ENCODE measurements at places on chromosomes 16 and 17.

DNA sequence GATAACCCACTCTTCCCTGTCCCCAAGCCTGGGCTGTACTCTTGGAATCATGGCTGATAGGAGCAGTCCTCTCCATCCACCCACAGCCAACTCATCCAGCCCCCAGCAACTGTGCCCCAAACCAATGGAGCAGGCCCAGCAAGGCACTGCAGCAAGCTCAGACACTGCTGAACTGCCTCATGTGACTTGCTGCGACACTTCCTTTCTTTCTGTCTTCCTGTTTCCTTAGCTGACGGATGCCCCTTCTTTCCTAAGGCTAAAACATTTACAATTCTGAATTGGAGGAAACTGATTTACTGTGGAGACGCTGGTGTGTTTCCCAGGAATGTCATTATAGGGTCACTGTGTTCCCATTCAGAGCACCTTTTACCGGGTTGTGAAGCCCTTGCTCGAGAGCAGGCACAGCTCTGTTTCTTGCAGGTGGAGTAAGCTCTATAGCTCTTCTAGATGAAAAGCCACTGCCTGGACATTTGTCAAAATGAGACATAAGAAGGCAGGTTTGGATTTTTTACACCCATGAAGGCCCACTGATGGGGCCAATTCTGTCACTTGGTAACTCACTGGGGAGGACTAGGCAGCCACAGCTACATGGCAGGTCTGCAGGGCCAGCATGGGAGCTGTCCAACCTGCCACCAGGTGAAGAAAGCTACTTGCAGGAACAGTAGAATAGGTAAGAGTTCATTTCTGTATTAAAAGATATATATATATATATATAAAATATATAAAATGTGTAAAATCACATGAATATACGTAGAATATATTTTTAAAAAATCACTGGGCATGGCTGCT is 27.4 kb downstream of the TMEM11 start:
- no peak for DNase-seq

GRCh38 chr17:64202683-64203344 is 60.2 kb downstream of the TEX2 start:
- DNase-seq: no peak

DNA sequence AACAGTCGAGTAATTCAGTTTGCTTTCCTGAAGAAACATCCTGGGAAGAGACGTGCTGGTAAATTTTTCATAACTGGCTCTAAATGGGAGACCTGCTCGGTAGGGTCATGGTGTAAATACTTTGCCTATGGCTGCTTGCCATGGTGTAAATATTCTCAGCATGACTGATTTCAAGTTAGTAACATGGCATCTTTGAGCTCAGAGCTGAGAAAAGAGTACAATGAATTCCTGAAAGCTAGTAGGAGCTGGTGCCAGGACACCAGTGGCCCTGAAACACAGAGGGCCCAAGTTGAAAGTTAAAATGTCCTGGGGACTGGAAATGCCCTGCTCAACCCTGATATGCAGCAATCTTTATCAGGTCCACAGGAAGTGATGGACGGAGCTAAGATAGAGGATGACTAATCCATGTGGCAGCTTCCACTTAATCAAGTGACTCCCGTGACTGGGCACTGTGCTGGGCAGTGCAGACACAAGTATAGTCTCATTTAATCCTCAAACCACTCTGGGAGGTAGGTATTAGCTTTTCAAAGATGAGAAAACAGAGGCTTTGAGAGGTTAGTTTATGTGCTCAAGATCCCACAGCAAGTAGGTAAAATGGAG is 130.1 kb upstream of the ADAMTS18 start:
- DNase-seq: no peak

DNA sequence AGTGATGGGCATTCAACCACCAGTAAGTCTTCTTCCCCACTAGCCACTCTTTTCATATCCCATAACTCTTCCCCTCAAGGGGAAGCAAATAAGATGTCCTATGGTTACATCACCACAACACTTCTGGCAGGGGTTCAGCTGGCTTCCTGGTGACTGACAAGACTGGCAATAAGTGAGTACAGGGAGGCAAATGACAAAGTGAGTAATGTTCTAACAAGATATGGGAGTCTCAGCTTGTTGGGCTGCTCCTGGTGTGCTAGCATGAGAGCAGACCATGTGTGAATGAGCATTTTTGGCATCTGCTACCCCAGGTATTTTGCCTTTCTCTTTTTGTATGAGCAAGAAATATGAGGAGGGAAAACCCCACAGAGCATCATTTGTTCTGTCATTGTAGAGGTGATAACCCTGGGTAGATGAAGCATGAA is 9.9 kb downstream of the TMIGD1 start:
- DNase-seq: peak; percentile 62

GRCh38 chr16:75559564-75560372 is 3.7 kb upstream of the TMEM231 start:
- no peak for DNase-seq

DNA sequence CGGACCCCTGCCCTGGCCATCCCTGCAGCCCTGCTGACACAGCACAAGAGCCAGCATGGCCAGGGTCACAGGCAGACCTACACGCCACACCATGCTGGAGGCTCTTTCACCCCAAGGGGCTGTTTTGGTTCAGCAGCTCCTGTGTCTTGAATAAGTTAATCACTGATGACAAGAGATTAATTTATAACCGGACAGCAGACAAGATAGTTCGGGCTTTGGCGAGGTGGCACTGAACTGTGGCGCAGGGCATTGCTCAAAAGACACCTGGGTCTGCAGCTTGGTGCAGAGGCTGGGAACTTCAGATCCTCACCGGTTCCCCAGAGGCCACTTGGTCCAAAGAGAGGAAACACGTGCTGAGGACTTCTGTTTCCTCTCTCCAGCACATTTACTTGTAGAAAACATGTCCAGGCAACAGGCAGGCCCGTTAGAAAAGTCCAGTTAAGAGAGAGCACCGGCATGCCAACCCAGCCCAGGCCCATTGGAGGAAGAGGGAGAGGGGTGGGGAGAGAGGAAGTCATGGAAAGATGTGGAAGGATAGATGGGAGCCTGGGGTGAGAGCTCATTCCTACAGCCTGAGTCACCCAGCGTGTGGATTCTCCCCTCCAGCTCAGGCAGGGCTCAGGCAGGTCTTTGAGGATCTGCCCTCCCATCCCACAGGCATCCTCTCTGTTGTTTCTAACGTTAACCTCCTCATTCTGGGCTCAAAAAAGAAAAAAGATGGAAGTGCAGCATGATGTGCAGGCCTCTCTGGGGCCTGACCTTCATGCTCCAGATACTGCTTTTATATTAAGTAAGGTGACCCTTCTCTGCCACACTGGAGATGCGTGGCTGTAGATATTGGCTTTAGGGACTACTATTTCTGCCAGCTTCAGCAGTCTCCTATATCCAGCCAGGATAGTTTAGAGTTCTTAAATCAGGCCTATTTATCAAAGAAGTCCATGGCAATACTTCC is 80.0 kb upstream of the HNF1B start:
- no peak for DNase-seq

DNA sequence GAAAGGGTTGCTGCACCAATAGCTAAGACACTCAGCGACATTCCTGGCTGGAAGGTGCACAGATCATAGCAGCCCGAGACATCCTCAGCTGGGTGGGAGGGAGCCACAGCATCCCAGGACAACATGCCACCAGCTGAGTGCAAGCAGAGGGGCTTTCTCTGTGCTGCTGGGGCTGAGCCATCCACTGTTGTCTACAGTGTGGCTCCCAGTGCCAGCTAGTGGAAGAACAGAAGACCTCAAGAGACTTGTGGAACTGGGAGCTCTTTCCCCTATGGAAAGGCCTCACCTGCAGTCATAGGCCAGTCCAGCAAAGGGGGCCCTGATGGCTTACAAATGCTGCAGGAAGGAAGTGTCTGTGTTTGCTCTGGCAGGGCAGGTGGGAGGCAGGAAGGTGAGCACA is 131.0 kb downstream of the C16orf78 start:
- DNase-seq: no peak

GRCh38 chr16:2086812-2087747 is 39.3 kb downstream of the TSC2 start:
- DNase-seq: no peak

DNA sequence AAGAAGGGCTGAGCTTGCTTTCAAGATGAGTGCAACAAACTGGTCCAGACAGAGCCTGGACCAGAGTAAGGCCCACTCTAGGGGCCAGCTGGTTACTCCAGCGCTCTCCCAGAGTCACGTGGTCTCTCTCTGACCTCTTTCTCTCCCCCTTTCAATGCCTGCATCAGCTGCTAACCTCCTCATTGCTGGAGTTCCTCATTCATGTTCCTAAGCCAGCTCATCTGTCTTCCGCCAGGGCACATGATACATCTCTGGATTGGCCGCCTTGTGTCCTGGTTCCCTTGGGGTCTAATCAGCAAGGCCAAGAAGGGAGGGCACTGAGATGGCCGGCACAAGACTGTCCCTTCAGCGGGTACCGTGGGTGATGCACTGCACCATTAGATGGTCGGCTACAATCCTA is 26.9 kb upstream of the ZFP90 start:
- no peak for DNase-seq

- DNase-seq: no peak
These were observed 74.0 kb downstream of the N4BP1 start for GRCh38 chr16:48535831-48536613.

DNA sequence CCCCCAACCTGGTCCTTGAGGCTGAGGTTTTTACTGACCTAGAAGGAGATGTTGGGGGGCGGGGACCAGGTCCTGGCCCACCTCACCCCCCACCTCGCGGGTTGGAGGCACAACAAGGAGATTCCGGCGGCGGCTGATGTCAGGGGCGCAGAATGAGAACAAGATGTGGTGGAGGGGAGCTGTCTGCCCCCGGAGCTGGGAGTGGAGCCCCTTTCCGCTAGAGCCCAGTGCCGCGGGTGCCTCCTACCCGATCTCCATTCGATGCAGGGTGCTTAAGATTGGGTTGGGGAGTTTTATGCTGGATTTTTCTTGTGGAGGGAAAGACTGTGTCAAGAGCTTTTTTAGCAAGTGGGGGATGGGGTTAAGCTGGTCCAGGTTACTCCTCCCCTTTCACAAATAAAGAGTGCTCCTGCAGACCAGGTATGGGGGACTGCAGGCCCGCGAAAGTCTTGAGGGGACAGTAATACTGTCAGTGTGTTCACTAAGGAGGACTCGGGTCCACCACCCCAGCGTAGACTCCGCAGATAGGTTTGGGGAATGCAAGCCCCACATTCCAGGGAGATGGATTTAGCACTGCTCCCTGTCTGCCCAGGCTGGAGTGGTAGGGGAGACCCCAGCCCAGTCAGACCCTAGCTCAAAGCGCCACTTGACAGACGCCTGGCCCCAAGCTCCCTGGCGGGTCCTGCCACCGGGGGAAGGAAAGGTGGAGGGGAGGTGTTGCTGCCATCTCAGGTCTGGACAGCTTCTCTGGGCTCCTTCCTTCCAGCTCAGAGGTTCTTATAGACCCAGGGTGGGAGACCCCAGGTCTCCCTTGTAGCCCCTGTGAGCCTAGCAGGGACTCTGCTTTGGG is 2.0 kb downstream of the CACNA1G start:
- DNase-seq: no peak

DNA sequence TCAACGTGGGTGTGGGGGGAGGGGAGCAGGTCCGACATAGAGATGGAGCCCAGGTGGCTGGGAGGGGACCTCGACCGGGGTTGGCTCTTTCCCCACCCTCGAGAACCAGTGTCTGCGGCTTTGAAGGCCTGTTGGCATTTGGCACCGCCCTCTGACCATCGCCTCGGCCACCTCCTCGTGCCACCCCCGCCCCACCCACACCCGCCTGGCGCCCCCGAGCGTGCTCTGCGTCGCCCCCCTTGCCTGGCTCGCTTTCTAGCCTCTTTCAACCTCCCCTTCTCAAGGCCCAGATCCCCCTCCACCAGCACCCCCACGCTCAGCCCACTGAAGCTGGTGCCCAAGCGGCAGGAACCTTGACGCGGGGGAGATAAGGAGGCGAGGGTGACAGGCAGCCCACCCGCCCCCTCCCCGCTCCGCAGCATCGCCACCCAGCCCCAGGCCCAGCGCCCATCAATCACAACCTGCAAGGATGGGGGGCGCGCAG is 619 bp downstream of the CACNB1 start:
- DNase-seq: peak; percentile 55

- no peak for DNase-seq
These were observed 7.7 kb upstream of the CIBAR2 start for GRCh38 chr16:85120006-85120340.

DNA sequence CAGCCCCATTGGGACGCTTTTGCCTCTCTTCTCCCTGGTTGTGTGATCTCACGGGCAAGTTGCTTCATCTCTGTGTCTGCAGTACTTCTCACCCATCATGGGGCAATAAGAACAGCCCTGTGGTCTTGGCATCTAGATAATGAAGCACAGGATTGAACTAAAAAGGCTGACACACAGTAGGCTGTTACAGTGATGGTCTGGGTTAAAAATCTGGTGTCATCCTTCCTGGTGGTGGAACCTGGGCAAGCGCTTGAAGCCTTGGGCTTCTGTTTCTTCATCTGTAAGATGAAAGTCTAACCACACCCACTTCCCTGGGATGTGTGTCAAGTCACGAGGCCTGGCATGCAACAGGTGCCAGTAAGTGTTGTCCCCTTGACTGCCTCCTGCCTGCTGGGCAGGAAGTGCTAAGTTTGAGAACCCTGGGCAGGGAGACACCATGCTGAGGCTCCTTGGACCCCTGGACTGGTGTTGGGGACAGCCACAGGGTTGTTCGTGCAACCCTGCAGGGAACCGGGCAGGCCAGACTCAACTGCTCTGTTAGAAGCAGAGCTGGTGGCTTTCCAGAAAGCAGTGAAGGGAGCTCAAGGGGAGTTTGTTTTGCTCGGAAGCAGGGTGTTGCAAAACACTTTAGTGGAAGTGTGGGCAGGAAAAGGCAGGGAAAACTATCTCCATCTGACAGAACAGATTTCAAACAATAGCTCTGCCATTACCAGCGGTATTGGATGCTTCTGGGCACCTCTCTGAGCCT is 5.9 kb upstream of the MAP2K3 start:
- DNase-seq: peak; percentile 73

DNA sequence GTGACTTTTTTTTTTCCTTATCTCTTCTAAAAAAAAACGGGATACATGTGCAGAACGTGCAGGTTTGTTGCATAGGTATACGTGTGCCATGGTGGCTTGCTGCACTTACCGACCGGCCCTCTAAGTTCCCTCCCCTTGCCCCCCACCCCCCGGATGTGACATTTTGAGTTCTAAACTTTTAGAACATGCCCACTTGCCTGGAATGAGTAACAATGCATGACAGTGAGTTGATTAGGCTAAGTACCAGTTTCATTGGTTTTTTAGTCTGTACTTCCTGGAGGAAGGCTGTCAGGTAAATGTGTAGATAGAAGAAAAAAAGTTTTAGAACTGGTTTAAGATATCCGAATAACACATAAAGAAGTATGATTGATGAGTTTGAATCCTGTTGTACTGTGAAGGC is 4.0 kb downstream of the BPTF start:
- peak; percentile 75 for DNase-seq

DNA sequence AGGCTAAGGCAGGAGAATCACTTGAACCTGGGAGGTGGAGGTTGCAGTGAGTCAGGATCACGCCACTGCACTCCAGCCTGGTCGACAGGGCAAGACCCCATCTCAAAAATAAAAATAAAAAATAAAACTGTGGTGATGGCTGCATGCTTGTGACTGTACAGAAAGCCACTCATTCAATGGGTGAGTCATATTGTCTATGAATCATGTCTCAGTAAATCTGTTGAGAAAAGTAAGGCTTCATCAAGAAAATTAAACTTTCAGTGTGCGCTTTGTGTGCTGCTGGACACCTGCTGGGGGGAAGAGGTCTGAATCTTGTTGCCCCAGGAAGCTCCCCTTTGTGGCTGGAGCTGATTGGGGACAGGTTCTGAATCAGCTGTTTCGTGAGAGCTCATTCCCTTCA is 11.3 kb downstream of the NUBP1 start:
- DNase-seq: no peak

GRCh38 chr17:40559954-40560591 is 5.2 kb downstream of the CCR7 start:
- peak; percentile 90 for DNase-seq

GRCh38 chr17:58317421-58318064 is 11.1 kb downstream of the TSPOAP1 start:
- peak; percentile 88 for DNase-seq
